SK-MEL-5 (cell line): ENCODE measurements at places on chromosomes 7 and 10.

GRCh38 chr7:90607196-90607595, 11.1 kb downstream of the CDK14 start:
- DNase-seq, result no peak

- no peak for DNase-seq
Observed at GRCh38 chr10:119331061-119331460, 123.7 kb downstream of the GRK5 start.

- no peak for DNase-seq
Observed at GRCh38 chr7:55034776-55035175, 16.0 kb downstream of the EGFR start.

DNA sequence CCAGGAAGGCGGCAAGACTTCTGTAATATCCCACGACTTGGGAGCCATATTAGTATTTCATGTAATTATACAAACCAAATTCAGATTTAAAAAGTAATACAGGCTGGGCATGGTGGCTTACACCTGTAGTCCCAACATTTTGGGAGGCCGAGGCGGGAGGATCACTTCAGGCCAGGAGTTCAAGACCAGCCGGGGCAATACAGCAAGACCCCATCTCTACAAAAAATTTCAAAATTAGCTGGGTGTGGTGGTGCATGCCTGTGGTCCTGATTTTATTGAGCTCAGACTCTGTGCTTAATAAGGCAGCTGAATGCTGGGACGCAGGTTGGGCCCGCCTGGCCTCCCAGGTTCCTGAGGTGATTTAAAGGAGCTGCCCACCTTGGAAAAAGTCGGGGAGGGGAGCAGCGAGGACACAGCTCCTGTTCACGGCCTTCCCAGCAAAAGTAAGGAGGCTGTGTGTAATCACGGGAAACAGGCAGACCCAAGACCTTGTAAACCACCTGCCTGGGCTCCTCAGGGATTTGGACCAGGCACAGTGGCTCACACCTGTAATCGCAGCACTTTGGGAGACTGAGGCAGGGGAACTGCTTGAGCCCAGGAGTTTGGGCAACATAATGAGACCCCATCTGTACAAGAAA, 93.0 kb upstream of the DNAAF5 start:
- no peak for DNase-seq

GRCh38 chr7:139575338-139575680, 51.8 kb downstream of the CLEC2L start:
- DNase-seq, result no peak
